PC-9 (cell line): ENCODE measurements at places on chromosomes 5 and 9. TPM values are rescaled to one million over a fixed set of nuclear protein-coding genes. Genes with fewer than 3 reads are reported as not detected.
A peak's percentile ranks its signal among the peaks of the same experiment; 100 is the strongest.

DNA sequence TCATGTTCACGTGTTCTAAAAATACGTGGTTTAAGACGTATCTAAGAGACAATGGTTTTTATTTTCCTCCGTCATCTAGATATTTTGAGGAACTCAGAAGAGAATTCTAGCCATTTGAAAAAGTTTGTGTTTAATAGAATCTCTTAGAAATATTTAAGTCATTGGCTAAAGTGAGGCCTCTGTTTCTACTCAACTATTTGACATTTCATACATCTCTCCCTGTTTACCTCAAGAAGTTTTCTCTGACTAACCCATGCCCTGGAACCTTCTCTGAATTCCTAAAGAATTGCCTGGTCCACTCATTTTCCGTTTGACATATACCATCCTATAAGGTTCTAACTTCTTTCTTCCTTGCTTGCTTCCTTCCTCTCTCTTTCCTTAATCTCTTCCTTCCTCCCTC lies 178.7 kb downstream of the SNCAIP start:
- DNase-seq: no peak

Gene GTF3C5
- 79.6 and 107 TPM in 2 replicates for total RNA-seq

GRCh38 chr5:149617760-149618306 lies 36.5 kb downstream of the ARHGEF37 start:
- DNase-seq: no peak

Gene SHISAL2B
- total RNA-seq: not detected in 2 replicates

DNA sequence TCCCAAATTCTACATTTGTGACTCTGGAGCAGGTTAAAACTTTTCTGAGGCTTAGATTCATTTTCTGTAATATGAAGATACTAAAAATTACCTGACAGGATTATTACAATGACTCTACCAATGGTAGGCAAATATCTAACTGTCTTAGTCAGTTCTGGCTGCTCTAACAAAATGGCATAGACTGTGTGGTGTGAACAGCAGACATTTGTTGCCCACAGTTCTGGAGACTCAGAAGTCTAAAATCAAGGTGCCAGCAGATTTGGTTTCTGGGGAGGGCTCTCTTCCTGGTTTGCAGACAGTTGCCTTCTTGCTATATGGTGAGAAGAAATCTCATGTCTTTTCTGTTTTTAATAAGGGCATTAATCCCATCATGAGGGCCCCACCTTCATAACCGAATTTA lies 245.1 kb downstream of the MAST4 start:
- DNase-seq: no peak

DNA sequence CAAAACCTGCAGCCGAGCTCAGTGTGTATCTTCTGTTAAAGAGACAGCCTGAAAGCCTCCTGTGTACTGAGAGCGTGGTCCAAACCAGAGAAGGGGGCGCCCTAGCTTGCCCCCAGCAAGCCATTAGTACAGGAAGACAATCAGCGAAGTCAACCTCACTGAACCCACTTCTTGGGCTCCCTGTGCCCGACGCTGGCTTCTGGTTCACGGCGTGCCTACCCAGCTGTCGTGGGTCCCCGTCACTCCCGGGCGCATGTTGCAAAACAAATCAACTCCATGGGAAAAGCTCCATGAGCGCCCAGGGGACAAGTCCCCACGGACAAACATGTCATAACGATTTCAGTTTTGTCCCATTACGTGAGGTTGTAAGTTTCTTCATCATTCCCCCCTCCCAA lies 326.9 kb downstream of the SH3GL2 start:
- DNase-seq: no peak

DNA sequence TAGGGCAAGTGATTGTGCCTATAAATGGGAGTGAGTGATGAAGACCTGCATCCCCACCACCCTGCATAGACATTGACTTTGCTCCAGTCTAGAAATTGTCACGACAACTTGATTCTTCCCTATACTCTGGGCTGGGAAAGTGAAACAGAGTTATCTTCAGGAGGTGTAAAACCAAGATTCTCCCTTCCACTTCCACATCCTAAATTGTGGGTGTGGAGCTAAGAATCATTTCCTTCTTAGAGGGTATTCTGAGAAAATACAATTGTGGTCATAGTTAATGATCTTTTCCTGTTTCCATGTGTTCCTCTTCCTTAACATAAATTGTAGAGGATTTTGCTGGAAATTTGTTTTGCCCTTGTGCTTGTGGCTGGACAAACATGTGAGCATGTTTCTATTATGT lies 96.8 kb upstream of the PJA2 start:
- DNase-seq: no peak

GRCh38 chr5:172788771-172789686 lies 18.0 kb upstream of the DUSP1 start:
- no peak for DNase-seq

Gene XRCC4
- total RNA-seq: 10.2 and 12.2 TPM in 2 replicates

GRCh38 chr9:13467157-13467556 lies 187.7 kb upstream of the MPDZ start:
- no peak for DNase-seq

GRCh38 chr9:112020680-112021596 lies 124.3 kb downstream of the UGCG start:
- peak; percentile 96 for DNase-seq

Gene OMD
- total RNA-seq: not detected in 2 replicates

- DNase-seq: no peak
Measured at GRCh38 chr9:100455470-100455869, 17.5 kb upstream of the TMEFF1 start.

DNA sequence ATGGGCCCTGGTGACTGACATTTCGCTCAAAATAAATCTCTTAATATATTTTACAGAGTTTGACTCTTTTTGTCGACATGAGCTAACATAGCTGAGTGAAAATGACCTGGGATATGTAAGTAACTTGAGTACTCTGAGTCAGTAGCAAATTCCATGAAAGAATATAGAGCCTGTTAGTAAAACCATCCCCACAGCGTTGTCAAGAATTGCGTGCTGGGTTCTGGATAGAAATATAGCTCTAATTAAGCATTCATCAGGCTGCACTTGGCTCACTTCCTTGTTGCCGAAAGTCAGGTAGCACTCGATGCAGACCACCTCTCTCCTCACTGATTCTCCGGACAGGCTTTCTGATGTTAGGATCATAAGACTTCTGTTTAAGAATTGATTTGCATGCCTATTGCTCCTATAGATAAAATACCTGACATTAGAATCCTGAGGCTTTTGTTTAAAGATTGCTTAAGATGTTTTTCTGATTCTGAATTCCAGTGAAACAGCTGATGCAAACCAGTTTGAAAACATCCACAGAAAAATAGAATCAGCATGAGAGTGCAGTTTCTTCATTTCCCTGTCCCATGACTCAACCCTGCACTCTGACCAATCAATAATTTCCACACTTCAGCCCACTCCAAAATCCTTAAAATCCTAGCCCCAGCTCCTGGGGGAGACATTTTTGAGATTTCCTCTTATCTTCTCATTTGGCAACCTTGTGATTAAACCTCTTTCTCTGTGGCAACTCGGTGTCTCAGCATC lies 310.6 kb downstream of the DIRAS2 start:
- peak; percentile 55 for DNase-seq

- DNase-seq: no peak
Measured at GRCh38 chr5:144697847-144698262, 527.2 kb downstream of the KCTD16 start.

DNA sequence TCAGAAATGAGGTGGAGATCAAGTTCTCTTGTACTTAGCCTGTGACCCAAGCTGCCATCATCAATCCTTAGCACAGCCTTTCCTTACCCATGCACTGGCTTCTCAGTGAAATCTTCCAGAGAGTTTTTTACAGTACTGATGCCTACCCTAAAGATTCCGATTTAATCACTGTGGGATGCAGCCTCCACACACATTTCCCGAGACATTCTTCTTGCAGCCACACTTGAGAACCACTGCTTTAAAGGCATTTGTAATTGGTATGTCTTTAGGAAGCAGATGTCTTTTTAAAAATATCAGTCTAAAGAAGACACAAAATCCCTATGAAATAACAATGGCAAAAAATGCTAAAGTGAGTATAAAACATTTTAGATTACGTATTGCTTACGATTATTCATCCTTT lies 17.3 kb upstream of the GLIS3 start:
- no peak for DNase-seq

Gene DIPK1B
- total RNA-seq: 19.0 and 32.6 TPM in 2 replicates

Gene F12
- 14.5 and 17.0 TPM in 2 replicates for total RNA-seq

GRCh38 chr5:151454166-151454565 lies 6.8 kb downstream of the SLC36A1 start:
- peak; percentile 30 for DNase-seq

- DNase-seq: no peak
Measured at GRCh38 chr5:104361932-104362331, 799.3 kb upstream of the NUDT12 start.

DNA sequence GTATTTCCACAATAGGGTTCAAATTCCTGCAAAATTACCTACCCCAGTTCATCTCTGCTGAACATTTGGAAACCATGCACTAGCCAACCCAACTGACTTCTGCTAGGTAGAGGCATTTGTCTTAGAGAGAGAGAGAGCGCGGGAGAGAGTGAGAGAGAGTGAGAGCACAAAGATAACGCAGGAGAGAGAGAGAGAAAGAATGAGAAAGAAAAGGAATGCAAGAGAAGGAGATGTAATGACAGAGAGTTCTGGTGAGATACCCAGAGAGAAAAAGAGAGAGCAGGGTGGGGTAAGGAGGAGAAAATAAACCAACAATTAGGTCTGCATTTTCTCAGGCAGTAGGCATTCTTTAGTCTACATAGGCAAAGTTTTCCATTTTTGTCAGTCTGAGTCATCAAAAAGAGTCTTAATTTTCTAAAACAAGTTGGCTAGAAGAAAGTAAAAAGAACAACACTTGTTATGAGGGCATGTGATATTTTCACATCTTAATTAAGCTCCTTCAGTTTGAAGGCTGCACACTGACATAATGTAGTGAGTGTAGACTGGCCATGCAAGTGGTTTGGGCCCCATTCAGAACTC lies 98.2 kb downstream of the MAP1B start:
- DNase-seq: no peak

GRCh38 chr5:33260098-33260497 lies 180.7 kb upstream of the TARS1 start:
- no peak for DNase-seq
